ENCODE measurements at places on chromosomes 13 and 19.

DNA sequence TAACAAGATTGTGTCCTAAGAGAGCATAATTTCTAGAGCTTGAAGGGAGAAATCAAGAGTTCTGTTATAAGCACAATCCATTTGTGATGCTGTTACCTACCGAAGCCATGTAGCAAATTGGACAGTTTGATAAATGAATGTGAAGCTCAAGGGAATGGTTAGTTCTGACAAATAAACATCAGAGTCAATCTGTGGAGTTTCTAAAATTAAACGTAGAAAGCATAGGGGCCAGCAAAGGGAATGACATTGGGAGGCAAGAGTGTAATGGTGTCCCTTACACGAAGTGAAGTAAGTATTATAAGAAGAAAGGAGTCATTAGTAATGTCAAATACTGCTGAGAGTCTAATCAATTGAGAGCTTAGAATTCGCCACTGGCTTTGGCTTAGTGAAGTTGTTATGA, 200.2 kb upstream of the SLITRK1 start:
- no peak for DNase-seq

DNA sequence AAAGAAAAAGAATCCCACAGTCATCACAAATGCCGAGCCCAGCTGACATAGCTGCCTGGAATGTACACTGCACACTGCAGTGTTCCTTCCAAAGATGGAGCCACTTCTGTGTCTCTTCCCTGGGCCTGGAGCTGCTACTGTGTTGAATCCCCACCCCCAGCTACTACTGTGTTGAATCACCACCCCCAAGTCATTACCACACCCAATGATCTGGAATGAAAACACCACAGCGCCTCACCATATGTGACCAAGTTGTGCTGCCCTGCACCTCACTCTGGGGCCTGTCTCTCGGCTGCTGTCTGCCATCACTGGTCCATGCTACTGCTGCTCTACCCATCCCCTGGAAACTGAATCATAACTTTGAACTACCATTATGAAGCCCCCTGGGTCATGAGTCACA, 861.2 kb downstream of the UQCRFS1 start:
- no peak for DNase-seq

- DNase-seq = no peak
These were observed 2101.7 kb upstream of the PCDH20 start for GRCh38 chr13:63517371-63517770.

DNA sequence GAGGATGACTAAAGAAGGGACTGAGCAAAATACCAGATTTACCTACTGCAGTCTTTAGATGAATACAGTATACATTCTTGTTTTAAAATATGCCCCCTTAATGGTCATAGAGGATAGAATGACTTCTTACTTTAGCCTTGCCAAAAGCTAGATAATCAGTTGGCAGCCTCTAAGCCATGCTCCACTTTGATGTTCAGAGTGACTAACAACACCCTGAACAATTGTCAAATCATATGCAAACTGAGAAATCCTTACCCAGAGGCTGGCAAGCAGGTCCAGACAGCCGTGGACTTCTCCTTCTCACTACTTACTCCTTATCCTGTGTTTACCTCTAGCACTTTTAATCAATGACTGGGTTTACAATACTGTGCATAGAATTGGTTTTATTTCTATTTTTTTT, 23.6 kb upstream of the PHF11 start:
- no peak for DNase-seq

DNA sequence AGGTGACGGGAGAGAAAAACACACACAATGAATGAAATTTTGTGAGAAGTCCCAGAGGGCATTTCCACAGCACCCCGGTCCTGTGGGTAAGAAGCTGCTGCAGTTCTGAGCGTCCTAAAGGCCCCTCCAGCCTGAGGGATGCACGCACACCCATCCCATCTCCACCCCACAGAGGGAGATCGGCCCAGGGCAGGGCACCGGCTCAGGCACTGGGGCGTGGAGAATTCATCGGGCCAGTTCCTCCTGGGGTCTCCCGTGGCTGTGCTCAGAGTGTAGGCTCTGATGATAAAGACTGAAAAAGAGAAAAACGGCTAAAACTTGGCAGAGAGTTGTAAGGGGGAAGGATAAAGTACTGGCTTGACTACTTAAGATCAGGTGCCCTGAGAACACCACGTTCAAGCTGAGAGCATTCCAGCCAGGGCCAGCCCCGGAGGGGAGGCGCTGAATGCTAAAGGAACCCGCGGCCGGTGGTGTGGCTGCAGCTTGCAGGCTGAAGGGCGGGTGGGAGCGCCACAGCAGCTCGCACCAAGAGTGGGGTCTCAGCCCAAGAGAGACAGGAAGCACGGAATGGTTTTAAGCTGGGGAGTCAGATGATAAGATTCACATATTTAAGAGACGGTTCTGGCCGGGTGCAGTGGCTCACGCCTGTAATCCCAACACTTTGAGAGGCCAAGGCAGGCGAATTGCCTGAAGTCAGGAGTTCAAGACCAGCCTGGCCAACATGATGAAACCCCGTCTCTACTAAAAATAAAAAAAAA, 121.9 kb upstream of the SPACA7 start:
- no peak for DNase-seq

DNA sequence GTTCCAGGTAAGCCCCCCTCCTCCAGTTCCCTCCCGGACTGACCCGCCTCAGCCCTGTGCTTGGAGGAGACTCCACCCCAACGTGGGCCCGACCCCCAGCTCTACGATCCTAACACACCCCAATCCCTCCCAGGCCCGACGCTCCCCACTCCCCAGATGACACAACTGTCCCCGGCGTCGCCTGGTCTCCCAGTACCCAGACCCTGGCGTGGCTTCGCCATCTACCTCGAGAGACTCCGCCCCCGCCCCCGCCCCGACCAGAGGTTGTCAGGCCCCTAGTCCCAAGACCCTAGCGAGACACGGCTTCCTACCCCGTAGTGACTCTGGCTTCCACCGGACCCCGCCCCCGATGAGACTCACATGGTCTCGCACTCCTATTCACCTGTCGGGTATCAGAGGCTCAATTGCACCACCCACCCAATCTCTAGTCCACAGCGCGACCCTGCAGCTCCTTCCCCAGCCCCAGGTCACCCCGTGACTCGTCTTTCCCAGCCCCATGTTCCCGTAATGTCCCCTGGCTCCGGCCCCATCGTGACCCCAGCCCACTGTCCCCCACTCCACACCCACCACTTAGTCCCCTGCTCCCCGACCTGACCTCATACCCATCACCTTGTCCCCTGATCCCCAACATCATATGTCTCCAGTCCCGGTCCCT, 2.9 kb downstream of the CD37 start:
- DNase-seq = no peak

GRCh38 chr13:45086484-45086883, 33.8 kb upstream of the GTF2F2 start:
- DNase-seq = no peak

DNA sequence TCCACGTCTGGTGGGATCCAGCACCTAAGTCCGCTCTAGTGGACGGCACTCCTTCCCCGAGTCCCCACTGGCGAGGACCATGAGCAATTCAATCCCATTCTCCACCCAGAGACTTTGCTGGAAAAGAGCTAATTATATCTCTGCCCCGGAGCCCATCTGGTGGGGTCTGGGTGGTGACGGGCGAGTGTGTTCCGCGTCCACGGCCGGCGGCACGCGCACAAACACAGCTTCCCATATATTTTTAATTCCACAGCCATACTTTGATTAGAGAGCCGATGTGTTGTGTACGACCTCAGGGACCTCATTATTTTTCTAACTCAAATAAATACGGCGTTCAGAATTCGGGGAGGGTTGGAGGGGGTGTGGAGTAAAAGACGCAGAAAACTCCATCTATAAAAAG, 64.1 kb upstream of the ADGRE5 start:
- DNase-seq = no peak

GRCh38 chr19:35671818-35672217, 5.5 kb downstream of the UPK1A start:
- DNase-seq = no peak

DNA sequence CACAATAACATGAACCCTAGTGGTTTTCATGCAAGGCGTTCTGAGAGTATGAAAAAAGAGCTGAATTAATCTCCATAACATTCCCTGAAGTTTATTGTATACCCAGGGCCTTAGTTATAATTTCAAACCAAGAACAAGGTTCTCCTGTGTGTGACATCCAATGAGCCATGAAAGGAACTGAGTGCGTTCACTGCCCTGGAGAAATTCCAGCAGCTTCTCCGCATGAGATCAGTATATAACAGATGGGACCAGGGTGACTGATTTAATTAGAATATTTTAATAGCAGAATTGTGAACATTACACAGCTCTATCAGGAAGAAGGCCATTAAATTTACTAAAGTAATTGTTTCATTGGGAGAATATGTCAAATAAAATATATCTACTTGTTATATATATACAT, 1190.5 kb upstream of the SLC10A2 start:
- no peak for DNase-seq

- DNase-seq = no peak
These were observed 280.6 kb downstream of the ZNF536 start for GRCh38 chr19:30652751-30653150.

DNA sequence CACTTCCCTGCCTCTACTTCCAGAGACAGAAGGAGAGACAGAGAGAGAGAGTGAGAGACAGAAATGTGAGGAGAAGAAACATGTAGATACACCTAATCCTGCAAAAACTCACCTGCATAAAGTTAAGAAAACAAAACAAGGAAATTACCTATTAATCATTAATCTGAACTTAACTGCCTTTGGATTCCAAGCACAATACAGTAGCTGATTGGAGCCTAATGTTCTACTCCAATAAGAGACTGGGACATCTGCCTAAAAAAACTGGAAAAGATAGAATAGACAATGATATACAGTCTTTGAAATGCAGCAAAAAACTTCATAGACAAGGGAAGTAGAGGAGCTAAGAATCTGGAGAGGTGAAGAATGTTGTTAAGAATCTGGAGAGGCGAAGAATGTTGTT, 910.2 kb upstream of the SLC10A2 start:
- DNase-seq = no peak

DNA sequence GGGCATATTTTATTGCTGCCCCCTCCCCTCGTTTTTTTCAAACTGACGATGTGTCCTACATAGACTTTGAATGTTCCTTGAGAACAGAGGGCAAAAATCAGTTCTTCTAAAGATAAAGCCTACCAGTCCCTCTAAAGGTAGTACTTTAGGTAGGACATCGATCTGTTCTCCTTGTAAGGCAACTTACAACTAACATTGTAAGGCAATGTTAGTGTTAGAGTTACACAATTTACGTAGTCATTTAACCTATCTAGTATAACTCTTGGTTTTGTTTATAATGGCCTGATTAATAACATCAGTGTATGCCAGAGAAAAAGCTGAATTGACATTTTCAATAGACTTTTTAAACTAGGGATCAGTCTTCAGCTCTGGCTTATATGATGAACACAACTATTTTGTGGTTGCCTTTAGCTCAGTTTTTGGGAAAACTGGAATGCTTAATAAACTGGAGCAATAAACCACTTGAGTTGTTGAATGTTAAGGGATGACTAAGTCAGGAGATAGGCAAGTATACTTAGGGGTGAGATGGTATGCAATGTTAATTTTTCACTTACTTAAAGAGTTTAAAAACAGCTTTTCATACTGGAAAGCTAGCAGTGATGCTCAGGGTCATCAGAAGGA, 2.2 kb downstream of the NDFIP2 start:
- no peak for DNase-seq

- no peak for DNase-seq
These were observed 16.1 kb upstream of the SIGLEC6 start for GRCh38 chr19:51547397-51548212.

DNA sequence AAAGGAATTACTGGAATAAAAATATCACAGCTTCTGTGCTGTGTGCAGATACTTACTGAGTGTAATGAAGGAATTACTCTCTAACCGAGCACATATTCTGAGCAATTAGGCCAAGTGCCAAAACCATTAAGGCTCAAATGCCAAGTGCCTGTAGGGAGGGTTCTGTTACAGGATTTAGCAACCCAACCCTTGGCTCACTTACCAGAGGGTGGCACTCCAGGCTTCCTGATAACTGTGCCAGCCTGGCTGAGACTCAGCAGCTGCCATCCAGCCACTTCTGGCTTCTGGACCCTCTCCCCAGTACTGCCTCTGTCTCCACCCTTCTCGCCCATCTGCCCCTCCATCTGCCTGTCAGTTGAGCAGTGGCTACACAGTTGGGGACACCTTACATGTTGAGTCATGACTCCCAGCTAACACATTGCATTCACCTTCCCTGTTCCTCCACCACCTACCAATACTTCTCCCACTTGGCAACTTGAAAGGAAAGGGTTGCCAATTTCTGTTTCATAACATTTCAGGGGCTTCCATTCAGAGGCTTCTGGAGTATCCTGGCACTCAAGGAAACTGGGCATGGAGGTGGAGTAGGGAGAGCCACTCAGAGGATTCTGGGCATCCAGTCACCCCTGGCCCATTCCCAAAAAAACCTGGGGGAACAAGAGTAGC, 110.5 kb downstream of the COG6 start:
- DNase-seq = no peak

DNA sequence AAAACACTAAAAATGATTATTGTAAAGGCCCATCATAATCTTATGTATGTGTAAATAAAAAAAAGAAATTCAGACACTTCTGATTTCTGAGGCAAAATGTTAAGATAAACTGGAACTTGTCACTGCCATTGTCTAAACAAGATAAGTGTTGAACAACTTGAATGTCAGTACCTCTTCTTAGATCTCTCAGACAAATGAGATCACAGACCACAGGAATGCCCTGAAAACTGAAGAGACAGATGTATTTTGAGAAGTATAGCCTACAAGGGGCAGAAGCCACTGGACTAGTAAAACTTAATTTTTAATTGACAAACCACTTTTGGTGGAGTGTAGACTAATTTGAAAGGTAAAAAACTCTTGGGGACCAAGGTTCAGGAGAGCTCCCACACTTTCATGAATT, 375.5 kb upstream of the SLITRK5 start:
- DNase-seq = no peak

DNA sequence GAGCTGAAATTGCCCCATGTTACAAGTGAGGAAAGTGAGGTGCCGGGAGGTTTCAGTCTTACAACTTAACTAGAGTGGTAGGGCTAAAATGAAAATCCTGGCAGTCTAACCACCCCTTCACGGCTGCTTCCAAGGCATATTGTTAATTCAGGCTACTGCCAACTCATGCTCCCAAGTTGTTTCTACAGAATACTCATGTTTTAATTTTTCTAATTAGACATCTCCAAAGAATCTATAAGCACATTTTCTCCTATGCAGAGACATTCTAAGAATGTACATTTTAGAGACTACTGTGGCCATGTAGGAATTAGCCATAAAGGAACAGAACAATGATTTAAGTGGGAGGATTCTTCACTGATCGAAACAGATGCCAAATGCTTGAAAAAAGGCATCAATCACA, 7.0 kb upstream of the TSC22D1 start:
- DNase-seq = no peak

- DNase-seq = no peak
These were observed 51.7 kb downstream of the RXFP2 start for GRCh38 chr13:31790992-31791391.

GRCh38 chr13:94254737-94255136, 224.7 kb downstream of the DCT start:
- no peak for DNase-seq

DNA sequence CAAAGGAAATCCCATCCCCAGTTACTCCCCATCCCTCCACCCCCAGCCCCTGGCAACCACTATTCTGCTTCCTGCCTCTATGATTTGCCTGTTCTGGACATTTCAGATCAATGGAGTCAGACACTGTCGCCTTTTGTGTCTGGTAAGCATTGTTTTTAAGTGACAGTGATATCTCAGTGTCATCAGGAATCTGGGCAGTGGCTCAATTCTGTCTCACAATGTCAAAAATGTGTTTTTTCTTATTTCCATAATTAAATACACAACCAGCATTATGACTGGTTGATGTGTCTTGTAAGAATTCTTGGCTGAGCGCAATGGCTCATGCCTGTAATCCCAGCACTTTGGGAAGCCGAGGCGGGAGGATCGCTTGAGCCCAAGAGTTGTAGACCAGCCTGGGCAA, 20.2 kb upstream of the PGLS start:
- DNase-seq = no peak

- DNase-seq = no peak
These were observed 7.9 kb upstream of the ARHGAP33 start for GRCh38 chr19:35767288-35768081.

Measured in thoracic aorta (tissue), 2 donors.